ENCODE measurements at places on chromosomes 16 and 17. TPM values are rescaled to one million over a fixed set of nuclear protein-coding genes. Genes with fewer than 3 reads are reported as not detected.

C17orf50 gene
- polyA plus RNA-seq = 0.14 TPM

SHCBP1 gene
- polyA plus RNA-seq = 5.2 TPM

WNK4 gene
- polyA plus RNA-seq = 0.11 TPM

CMTM1 gene
- polyA plus RNA-seq = 0.64 TPM

OTOP2 gene
- 0.23 TPM for polyA plus RNA-seq

NR1D1 gene
- 3.2 TPM for polyA plus RNA-seq

NPTX1 gene
- polyA plus RNA-seq = 1.0 TPM

C17orf78 gene
- not detected for polyA plus RNA-seq

FOXC2 gene
- polyA plus RNA-seq = 1.2 TPM

PRSS22 gene
- polyA plus RNA-seq = 4.1 TPM

TNFRSF12A gene
- 46.9 TPM for polyA plus RNA-seq

SHPK gene
- 4.4 TPM for polyA plus RNA-seq

TM4SF5 gene
- 0.14 TPM for polyA plus RNA-seq

RDM1 gene
- polyA plus RNA-seq = 1.1 TPM

MEIOB gene
- polyA plus RNA-seq = 1.3 TPM

MYH4 gene
- 0.09 TPM for polyA plus RNA-seq

KREMEN2 gene
- polyA plus RNA-seq = 3.1 TPM

CCDC154 gene
- polyA plus RNA-seq = 14.0 TPM

HIC1 gene
- 4.2 TPM for polyA plus RNA-seq

CLEC18C gene
- polyA plus RNA-seq = 0.37 TPM

SPNS3 gene
- polyA plus RNA-seq = 11.5 TPM

NAGS gene
- 1.6 TPM for polyA plus RNA-seq

TBC1D28 gene
- not detected for polyA plus RNA-seq

CPNE2 gene
- polyA plus RNA-seq = 27.5 TPM

GCGR gene
- 0.80 TPM for polyA plus RNA-seq

NMRAL1 gene
- 44.9 TPM for polyA plus RNA-seq

SNAI3 gene
- 2.9 TPM for polyA plus RNA-seq

ZSCAN10 gene
- 0.11 TPM for polyA plus RNA-seq

PIMREG gene
- 1.8 TPM for polyA plus RNA-seq

HSPB9 gene
- polyA plus RNA-seq = 0.23 TPM

HOXB1 gene
- 0.11 TPM for polyA plus RNA-seq

KRTAP3-1 gene
- polyA plus RNA-seq = 0.09 TPM
